ENCODE measurements at places on chromosomes 7 and 10. TPM values are rescaled to one million over a fixed set of nuclear protein-coding genes. Genes with fewer than 3 reads are reported as not detected.

DNA sequence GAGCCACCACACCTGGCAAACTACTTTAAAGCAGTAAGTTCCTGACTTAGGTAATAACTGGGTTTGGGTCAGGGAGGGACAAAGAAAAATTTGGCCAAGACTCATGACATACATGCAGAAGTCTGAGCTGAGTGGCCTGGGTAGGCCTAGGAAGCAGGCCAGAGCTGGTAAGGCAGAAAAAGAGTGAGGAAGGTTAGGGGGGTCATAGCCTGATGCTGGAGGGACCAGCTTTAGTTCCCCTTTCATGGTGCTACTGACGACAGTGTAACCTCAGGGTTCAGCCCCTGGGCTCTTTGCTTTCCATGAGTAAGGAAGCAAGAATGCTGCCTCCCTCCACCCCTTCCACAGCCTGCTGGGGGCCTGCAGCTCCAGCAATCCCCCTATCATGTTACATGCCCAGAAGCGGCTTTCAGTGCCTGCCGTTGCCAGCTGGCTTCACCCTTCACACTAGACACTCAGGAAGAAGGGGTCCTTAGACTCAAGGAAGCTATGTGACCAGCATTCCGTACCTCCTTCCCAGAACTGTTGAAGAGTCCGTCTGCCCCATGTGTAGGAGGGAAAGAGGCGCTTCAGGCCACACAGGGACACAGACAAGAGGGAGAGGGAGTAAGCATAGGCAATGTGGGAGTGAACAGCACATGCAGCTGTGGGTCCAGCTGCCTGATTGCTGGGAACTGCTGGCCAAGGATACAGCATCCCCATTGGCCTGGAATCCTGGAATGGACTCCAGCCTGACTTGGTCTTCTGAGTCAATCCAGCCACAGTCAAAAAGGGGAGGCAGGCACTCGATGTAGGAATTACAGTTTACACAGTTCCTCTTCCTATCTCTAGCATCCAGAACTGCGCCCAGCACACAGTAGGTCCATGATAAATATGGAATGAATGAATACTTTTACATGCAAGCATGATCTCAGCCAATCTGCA lies 4.1 kb upstream of the PLAU start:
- DNase-seq = peak; percentile 49

GRCh38 chr7:7535691-7536090 lies at the start of gene COL28A1:
COL28A1 (minus strand) TSS chr7:7535873; CDS start chr7:7532875, 2,998 bp downstream.
- no peak for DNase-seq

DNA sequence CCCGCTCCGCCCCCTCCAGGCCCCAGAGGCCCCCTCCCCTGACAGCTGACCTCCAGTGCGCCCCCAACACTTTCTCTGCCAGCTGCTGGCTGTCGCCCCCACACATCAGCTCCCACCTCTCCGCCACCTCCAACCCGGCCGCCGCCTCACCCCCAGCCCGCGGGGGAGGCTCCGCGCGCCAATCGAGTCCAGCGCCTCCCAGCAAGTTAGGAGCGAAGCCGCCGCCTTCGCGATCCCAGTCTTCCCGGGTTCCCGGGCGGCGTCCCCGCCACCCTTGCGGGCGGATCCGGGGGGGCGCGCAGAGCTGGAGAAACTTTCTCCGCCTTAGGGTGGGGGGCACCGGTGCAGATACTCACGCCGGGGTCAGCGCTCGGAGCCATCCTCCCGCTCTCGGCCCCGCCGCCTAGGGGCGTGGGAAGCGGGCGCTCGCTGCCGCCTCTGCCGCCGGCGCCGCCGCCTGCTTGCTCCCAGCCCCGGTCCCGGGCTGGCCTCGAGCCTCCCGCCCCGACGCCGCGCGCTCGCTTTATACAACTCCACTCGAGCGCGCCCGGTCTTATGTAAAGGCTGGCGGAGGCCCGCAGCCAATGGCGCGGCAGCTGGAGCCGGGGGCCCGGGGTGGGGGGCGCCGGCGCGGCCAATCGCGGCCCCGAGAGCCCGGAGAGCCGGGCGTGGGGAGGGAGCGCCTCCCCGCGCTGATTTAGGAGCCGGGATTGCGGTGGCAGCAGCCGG lies at the start of gene CRTAC1:
CRTAC1 (minus strand) TSS at position 529 of the 729 bp plus-strand sequence; CDS start at position 380, 149 bp downstream.
- peak; percentile 41 for DNase-seq

ENO4 gene
- 0.27 TPM for total RNA-seq

DNA sequence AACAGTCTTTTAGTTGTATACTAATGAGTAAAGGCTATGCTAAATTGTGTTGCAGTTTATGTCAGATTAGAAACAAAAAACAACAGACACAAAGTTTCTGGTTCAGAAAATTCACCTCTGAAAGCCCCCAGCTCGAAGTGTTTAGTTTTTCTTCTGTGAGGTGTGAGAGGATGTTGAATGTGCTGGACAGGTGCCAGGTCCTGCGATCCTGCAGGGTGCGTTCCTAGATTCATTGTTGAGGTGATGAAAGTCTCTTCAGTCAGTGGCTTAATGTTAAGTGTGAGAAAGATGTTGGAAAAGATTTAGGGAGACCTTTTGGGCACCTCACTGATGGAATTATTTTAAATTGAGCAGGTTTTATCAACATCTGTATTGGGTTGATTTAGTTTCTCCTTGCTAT lies 287.3 kb downstream of the SDK1 start:
- DNase-seq = no peak

DNA sequence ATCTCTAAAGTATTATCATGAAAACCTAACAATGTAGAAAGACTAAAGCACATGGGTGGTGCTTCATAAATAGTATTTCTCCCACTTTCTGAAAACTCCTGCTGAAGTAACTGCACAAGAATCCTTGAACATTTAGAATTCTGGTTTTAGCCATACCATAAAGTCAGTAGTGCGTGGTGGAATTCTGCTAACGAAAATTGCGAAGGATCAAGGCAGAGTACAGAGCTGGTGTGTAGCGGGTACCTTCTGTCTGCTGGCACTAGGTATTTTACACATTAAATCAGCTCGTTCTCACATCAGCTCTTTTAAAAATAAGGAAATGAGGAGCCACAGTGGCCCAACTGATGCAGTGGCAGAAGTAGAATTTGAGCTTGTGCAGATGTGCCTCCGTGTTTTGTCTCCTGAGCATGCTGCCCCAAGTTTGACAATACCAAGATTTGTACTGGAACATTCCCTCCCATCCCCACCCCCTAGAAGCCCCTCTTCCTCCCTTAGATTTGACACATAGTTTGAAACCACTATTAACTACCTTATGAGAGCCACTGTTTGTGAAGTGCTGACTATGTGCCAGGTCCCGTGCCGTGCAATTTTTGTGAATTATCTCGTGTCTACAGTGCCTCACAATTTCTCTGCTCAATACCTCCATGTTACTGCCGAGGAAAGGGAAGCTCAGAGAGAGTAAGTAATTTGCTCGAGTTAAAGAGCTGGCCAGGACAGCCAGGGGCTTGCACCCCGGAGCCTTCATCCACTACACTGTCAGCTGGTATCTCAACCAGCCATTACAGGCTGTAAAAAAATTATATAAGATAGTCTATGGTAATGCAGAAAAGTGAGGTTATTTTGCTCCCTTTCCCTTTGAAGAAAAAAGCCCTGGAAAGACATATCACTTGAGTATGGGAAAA lies 66.9 kb downstream of the EGFR start:
- no peak for DNase-seq

DNA sequence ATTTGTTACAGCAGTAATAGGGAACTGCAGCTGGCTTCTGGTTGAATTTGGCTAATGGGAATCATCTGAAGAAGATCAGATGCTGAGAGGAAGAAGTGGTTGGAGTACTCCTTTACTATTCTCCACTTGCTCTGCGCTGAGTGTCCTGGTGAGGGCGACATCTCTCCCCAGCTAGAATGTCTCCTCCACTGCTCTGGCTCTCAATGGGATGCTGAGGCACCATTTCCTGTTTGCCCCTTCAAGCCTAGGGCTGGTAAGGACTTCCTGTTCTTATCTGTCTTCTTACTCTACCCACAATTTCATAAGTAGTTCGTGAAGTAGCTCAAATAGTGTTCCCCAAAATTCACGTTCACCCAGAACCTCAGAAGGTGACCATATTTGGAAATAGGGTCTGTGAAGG lies 43.2 kb upstream of the TES start:
- no peak for DNase-seq

- DNase-seq = no peak
These were observed 180.9 kb downstream of the PLXNA4 start for GRCh38 chr7:132395361-132395760.

GRCh38 chr7:15567652-15568051 lies 5.8 kb upstream of the AGMO start:
- DNase-seq = no peak

- no peak for DNase-seq
These were observed 9.9 kb downstream of the C7orf57 start for GRCh38 chr7:48045195-48045765.

HKDC1 gene
- total RNA-seq = not detected

GRCh38 chr10:2210088-2210487 lies 472.8 kb upstream of the ADARB2 start:
- DNase-seq = no peak

ACSM6 gene
- not detected for total RNA-seq

GRCh38 chr7:151249034-151249731 lies 689 bp upstream of the SMARCD3 start:
- peak; percentile 54 for DNase-seq

ECHDC3 gene
- 4.0 TPM for total RNA-seq

- DNase-seq = no peak
These were observed 128.4 kb upstream of the NPVF start for GRCh38 chr7:25356534-25357151.

DNA sequence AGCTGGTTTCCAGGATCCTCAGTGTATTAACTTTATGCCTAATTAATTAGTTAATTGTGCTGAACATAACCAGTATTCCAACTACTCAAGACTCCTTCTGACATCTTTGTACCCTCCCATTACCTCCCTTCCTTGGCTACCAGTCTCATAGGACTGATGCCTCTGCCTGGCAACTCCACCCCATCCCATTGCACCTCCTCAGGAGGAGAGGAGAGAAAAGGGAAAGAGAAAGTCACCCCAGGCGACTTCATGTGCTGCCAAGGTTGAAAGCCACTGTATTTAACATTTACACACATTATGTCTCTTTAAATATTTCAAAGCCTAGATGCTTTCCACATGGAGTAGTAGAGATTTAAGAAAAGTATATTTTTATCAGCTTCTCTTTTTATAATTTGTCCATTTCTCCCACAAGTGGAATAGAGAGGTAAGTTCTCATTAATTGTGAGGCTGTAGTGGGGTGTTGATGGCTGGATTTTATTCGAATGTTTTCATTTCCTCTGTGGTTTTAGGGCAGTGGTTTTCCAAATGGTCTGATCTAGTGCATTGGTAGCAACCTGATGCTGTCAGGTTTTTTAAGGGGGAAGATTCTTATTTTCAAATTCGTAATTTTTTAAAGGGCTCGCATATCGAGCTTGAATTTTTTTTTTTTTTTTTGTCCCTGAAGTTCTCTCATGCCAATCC lies 148.0 kb downstream of the BICC1 start:
- DNase-seq = no peak

DNA sequence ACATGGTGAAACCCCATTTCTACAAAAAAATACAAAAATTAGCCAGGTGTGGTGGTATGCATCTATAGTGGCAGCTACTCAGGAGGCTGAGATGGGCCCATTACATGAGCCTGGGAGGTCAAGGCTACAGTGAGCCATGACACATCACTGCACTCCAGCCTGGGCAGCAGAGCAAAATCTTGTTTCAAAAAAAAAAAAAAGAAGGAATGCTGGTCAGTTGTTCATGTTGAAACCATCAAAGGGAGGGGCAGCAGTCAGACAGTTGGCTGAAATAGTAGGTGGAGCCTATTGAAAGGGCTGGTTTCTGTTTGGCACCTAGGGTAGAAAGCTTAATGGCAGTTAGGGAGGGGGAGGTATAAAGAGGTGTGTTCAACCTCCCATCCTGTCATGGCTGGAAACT lies 323.0 kb downstream of the GALNT17 start:
- DNase-seq = no peak

DNA sequence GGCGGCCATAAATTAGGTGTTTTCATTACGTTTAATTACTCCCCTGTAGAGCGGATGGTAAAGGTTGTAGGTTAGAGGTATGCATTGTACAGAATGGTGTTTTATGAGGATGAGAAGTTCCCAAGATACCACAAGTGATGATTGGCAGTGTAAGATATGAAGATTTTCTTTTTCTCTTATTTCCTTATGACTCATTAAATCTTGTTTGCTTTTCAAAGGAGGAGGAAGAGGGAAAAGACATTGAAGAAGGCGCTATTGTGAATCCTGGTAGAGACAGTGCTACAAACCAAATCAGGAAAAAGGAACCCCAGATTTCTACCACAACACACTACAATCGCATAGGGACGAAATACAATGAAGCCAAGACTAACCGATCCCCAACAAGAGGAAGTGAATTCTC lies 133.9 kb downstream of the AASS start:
- no peak for DNase-seq

COBL gene
- 114 TPM for total RNA-seq

DNA sequence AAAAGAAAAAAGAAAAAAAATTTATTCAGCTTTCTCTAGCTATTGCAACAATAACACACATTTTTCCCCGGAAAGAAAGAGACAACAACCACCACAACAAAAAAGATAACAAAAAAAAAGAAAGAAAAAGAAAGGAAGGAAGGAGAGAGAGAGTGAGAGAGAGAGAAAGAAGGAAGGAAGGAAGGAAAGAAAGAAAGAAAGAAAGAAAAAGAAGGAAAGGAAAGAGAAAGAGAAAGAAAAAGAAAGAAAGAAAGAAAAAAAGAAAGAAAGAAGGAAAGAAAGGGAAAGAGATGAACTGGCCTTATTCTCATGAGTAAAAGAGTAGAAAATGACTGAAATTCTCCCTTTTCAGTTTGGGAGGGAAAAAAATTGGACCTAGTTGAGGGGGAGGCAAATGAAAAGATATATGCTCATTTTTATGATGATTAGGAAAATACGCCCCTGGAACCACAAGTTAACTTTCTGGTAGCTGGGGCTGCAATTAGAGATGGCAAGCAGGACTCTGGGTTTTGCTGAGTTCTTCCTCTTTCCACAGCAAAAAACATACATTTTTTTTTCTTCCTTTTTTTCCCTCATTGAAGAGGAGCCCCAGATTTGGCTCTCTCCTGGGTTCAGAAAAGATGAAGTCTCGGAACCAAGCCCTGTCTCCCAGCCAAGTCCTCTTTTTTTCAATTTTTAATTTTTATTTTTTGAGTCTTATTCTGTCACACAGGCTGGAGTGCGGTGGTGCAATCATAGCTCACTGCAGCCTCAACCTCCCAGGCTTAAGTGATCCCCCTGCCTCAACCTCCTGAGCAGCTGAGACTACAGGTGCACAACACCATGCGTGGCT lies 12.6 kb upstream of the PRDX3 start:
- DNase-seq = no peak

MBL2 gene
- not detected for total RNA-seq

All from transverse colon (tissue), 4 donors.